ENCODE measurements at places on chromosomes 1 and 21. TPM values are rescaled to one million over a fixed set of nuclear protein-coding genes. Genes with fewer than 3 reads are reported as not detected.

UMODL1 gene
- polyA plus RNA-seq, result not detected

FCRL5 gene
- polyA plus RNA-seq, result not detected

ARHGEF16 gene
- 0.96 TPM for polyA plus RNA-seq

NBPF6 gene
- polyA plus RNA-seq, result not detected

PTAFR gene
- polyA plus RNA-seq, result 0.12 TPM

ATP1A4 gene
- not detected for polyA plus RNA-seq

SPRR2E gene
- not detected for polyA plus RNA-seq

ZMYND12 gene
- polyA plus RNA-seq, result 0.21 TPM

PAQR6 gene
- 27.3 TPM for polyA plus RNA-seq

All from neural cell (in vitro differentiated cells).